ENCODE measurements at places on chromosomes 1 and 21.

DNA sequence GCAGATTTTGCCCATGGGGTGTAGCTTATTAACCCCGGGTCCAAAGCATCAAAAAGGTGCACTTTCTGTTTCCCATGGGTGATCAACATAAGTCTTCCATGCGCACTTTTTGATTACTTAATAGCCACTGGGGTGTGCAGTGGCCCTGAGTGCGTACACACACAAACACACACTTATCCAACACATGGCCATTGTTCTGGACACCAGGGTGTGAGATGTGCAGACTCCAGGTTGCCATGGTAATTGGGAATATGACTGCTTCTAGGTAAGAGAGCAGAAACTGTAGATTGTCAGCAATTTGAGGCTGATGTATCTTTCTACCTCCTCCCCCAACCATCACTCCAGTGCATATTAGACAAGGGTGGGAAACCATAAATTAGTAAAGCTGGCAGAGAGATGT lies 68.8 kb downstream of the MAB21L3 start:
- DNase-seq = no peak

GRCh38 chr1:110083061-110083865 lies 12.8 kb upstream of the ALX3 start:
- no peak for DNase-seq

DNA sequence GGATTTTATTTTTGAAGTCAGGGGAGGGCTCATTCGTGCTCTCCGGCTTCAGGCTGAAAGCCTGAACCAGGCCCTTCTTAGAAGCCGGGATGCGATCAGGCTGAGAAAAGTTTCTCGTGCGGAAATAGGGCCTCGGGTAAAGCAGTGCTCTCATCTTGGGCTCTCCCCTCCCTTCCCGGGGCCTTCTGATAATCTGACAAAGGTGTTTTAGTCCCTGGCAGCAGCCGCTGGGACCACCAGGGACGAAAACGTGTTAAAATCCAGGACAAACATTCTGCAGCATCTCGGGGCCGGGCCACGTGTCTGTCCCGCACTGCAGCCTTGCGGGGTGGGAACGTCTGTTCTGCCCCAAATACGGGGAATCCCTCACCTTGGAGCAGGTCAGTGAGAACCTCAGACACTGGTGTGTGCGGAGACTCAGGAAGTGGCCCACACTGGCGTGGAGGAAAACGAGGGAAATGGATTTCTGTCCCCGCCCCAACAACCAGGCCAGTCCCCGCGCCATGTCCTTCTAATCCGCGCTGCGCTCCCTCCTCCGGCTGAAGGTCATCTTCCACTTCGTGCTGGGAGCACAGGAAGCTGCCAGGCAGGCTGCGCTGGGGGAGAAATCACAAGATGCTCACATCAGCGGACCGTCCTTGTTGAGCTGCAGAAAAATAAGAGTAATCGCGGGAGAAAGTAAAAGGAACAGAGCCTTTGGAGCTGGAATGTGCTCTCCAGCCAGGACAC lies 16.6 kb upstream of the AJAP1 start:
- DNase-seq = no peak

- peak; percentile 20 for DNase-seq
These were observed at the start of gene AGO4 for GRCh38 chr1:35807614-35808449. Gene AGO4 (plus strand): TSS chr1:35808016. CDS start chr1:35808417, 401 bp downstream.

DNA sequence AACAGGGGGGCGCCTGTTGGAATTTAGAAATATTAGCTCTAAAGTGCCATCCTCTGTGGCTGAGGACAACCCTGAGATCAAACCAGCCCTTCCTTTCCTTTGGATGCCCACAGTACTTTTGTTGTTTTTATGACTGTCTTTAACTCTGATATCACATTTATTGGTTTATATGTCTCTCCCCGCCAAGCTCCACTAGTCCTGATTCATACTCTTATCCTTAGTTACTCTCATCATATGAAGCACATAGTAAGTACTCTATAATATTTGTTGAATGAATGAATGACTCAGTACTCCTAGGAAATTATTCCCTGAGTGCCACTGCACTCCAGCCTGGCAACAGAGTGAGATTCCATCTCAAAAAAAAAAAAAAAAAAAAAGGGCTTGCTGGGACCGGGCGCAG lies 22.6 kb upstream of the NRDC start:
- no peak for DNase-seq

- no peak for DNase-seq
These were observed 104.9 kb downstream of the RUNX1 start for GRCh38 chr21:34944015-34944755.

GRCh38 chr1:174794861-174795260 lies 204.9 kb upstream of the CACYBP start:
- DNase-seq = no peak

DNA sequence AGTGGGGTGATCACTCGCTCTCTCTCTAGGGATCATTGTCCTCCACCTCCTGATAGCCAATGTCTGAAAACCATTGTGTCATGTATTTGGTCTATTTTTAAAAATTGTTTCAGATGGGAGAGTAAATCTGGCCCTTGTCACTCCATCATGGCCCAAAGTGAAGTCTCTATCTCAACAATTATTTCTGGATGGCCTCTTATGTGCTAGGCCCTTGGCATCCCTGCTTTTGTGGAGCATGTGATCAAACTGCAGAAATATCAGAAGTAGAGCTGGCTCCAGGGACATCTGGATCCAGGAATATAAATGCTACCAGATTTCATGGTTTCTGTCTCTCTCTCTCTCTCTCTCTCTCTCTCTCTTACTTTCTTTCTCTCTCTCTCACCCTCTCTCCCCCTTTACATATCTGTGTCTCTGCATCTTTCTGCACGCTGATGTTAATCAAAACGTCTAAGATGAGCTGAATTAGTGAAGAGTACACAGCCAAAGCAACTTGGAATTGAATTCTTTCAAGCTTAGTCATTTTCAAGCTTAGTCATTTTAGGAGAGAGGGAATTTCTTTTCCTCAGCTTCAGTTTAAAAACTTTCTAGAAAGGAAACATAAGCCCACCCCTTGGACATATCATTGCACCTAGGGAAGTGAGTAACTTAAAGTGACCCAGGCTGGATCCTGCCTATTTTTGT lies 47.4 kb upstream of the DOCK7 start:
- no peak for DNase-seq

DNA sequence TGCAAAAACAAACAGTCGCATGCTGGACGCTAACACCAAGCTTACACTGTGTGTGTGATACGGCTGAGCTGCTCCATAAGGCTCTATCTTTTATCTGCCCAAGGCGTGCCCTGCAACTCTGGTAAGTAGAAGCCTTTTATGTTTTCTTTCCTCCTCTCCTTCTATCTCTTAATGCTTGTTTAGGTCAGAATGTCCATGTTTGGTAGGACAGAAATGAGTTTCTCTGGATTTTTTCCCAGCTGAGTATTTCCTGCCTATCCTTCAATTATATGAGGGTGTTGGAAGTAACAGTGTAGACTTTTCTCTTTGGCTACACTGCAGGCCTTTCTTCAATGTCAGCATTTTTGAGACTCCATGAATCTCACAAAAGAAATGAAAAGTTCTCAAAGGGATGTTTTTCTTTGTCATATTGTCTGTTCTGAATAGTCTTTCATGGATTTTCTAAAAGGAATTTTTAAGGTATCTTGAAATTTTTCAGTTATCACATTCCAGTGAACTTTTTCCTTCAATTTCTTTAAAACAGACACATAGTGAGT lies 124.2 kb downstream of the MACF1 start:
- no peak for DNase-seq

GRCh38 chr1:225114354-225114990 lies 185.0 kb downstream of the DNAH14 start:
- no peak for DNase-seq

- DNase-seq = no peak
These were observed 38.7 kb downstream of the GNPAT start for GRCh38 chr1:231279683-231280082.

- DNase-seq = no peak
These were observed 82.4 kb downstream of the RGS21 start for GRCh38 chr1:192399161-192399560.

GRCh38 chr1:3987669-3988235 lies 87.7 kb upstream of the C1orf174 start:
- no peak for DNase-seq

DNA sequence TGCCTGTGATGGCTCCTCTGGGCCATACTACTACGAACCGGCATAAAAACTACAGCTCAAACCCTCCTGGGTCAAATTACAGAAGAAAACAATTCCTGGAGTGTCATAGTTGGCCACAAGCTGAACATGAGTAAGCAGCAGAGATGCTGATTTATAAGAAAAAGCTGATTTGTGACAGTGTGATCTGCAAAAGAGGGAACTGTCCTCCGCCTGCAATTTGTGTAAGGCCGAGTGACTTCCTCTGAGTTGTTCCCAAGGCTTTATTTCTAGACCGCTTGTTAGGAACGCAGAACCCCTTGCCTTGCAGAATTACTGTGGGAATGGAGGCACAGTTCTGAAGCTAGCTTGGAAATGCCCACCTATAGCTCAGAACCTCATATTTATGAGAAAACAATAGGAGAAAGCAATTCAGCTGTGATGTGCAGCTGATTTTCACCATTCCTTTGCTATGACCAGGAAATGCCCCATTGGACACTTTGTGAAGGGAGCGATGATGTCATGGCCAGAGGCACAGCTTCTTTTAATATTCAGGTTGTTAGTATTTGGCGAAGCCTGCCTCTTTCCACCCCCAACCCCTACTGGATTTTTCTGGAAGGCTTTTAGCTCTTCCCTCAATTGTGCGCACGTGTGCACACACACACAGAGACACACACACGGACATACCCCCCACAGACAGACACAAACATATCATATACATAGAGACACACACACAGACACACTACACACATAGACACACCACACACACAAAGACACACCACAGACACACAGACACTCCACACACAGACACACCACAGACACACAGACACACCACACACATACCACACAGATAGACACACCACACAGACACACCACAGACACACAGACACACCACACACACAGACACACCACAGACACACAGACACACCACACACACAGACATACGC lies 47.6 kb downstream of the IER5 start:
- no peak for DNase-seq

- no peak for DNase-seq
These were observed 363.4 kb downstream of the PDE4B start for GRCh38 chr1:66156144-66156543.

DNA sequence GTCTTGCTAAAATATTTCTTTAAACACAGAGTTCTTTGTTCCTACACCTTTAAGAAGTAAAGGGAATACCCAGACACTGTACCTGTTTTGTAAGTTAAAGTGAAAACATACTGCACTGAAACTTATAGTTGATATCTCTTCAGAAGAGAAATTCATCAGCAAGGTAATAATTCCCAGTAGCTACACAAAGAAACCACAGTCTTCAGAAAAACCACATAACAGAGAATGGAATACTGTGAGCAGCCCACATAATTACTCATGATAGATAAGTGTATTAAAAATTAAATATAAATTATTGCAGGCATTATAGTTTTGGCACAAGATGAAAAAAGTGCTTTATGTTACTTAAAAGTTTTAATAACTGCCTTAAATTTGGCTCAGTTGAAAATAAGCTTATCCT lies 276.6 kb downstream of the SETD4 start:
- no peak for DNase-seq

DNA sequence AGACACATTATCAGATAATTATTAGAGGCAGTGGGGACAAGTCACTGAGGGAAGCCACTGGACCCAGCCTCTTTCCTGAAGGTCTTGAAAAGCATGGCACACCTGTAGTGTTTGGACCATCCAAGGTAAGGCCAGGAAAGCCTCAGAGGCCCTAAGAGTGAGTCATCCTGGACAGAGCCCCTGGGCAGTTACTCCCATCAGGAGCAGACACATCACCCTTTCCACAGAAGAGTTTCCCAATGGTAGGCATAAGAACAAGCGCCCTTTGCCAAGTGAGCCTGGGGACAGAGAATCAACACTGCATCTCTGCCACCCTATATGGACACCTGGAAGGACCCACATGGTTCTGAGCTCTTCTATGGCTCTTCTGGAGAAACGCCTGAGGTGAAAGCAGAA lies 136.0 kb downstream of the PLXNA2 start:
- DNase-seq = no peak

DNA sequence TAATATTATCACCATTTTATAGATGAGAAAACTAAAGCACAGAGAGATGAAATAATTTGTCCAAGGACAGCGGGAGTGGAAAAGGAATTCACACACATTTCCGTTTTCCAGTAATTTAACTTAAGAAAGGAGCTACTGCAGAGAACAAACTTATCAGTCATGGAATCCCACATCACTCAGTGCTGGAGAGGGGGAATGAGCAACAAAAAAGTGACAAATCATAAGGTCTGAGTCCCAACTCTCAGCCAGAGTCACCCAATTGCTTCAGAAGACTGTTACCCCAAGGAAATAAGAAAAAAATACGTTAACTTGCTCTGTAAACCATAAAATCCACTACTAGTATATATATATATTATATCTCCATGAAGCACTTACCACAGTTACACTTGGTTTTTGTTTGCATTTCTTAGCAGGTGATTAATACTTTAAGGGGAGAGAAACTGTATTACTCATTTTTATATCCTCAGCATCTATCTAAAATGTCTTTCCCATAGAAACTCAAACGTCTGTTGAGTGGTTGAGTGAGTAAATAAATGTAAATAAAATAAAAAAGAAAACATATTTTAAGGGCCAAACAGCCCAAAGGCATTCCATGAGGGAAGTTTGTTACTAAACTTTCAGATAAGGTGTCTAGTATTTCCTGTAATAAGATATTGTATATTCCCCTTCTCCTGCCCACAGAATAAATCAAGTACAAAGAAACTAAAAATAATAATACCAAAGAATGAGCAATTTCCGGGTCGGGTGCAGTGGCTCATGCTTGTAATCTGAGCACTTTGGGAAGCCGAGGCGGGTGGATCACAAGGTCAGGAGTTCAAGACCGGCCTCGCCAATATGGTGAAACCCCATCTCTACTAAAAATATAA lies 76.8 kb downstream of the SLC45A1 start:
- DNase-seq = peak; percentile 18

GRCh38 chr1:27136236-27136551 lies 18.7 kb downstream of the SLC9A1 start:
- no peak for DNase-seq

GRCh38 chr1:229614701-229615100 lies 11.2 kb downstream of the TAF5L start:
- DNase-seq = no peak

- DNase-seq = no peak
These were observed 131.0 kb downstream of the TRIM33 start for GRCh38 chr1:114379987-114380386.

GRCh38 chr1:30763651-30764248 lies 6.2 kb upstream of the LAPTM5 start:
- no peak for DNase-seq

- DNase-seq = no peak
These were observed 150.8 kb upstream of the FGGY start for GRCh38 chr1:59146056-59146455.

GRCh38 chr1:194076646-194077045 lies 890.2 kb upstream of the B3GALT2 start:
- DNase-seq = no peak

- peak; percentile 37 for DNase-seq
These were observed 894 bp downstream of the EPB41 start for GRCh38 chr1:28915031-28915895.

All from activated CD4-positive, alpha-beta T cell treated with anti-CD3 and anti-CD28 coated beads, Interleukin-2, amount 50 U/mL, for 1 hour (primary cell).